ENCODE measurements at places on chromosomes 12 and 14.

GRCh38 chr12:24079083-24079482 is 129.6 kb upstream of the SOX5 start:
- no peaks in the 10 kb centered on the region for H3K36me3 ChIP-seq
- DNase-seq: no peak
- H3K4me3 ChIP-seq: no peak overlapping the region

GRCh38 chr12:68121143-68121542 is 38.4 kb downstream of the IFNG start:
- H3K27me3 ChIP-seq: no peaks in the 10 kb centered on the region
- H3K4me3 ChIP-seq: no peak overlapping the region
- DNase-seq: no peak

GRCh38 chr12:43131301-43131700 is 420.7 kb downstream of the ADAMTS20 start:
- no peaks in the 10 kb centered on the region for H3K27me3 ChIP-seq
- H3K36me3 ChIP-seq: no peaks in the 10 kb centered on the region
- H3K27ac ChIP-seq: no peak overlapping the region

GRCh38 chr12:57609101-57609780 is 2.0 kb upstream of the ARHGEF25 start:
- no peaks in the 10 kb centered on the region for H3K36me3 ChIP-seq
- H3K27ac ChIP-seq: no peak overlapping the region
- H3K4me3 ChIP-seq: no peak overlapping the region

GRCh38 chr12:2052826-2053678 is at the start of gene CACNA1C:
Gene CACNA1C, plus strand, starts transcription at chr12:2052987. Its CDS starts 576 bp downstream, at chr12:2053563.
- H3K4me3 ChIP-seq: peak within 1 kb of the TSS; percentile 59
- H3K36me3 ChIP-seq: no peaks in the 10 kb centered on the region
- H3K27ac ChIP-seq: no peak within 1 kb of the TSS

DNA sequence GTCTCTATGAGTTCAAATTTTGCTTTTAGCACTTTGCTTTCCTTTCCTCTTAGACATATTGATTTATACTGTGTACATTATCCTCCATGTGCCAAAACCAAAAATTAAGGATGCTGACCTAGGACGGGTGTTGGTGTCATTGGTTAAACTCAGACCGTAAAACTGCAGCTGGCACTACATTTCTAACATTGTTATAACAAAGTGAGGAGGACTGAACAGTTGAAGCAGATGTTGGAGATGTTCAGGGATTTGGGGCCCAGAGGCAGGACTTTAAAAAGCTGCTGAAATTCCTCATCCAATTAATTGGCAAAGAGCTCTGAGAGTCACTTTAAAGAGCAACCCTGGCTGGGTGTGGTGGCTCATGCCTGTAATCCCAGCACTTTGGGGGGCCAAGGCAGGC is 72.4 kb downstream of the TMTC1 start:
- H3K4me3 ChIP-seq: no peak overlapping the region
- no peak for DNase-seq
- H3K27ac ChIP-seq: no peak overlapping the region
- H3K27me3 ChIP-seq: no peaks in the 10 kb centered on the region

- DNase-seq: no peak
- H3K4me1 ChIP-seq: no peaks in the 10 kb centered on the region
- no peaks in the 10 kb centered on the region for H3K36me3 ChIP-seq
- H3K27me3 ChIP-seq: no peaks in the 10 kb centered on the region
- no peak overlapping the region for H3K4me3 ChIP-seq
- no peak overlapping the region for H3K27ac ChIP-seq
These were observed 106.8 kb upstream of the BCL2L14 start for GRCh38 chr12:11963841-11964471.

GRCh38 chr14:26056036-26056616 is 541.7 kb downstream of the NOVA1 start:
- no peak for DNase-seq
- no peak overlapping the region for H3K4me3 ChIP-seq
- H3K36me3 ChIP-seq: no peaks in the 10 kb centered on the region
- H3K27me3 ChIP-seq: no peaks in the 10 kb centered on the region
- no peak overlapping the region for H3K27ac ChIP-seq
- no peaks in the 10 kb centered on the region for H3K4me1 ChIP-seq

DNA sequence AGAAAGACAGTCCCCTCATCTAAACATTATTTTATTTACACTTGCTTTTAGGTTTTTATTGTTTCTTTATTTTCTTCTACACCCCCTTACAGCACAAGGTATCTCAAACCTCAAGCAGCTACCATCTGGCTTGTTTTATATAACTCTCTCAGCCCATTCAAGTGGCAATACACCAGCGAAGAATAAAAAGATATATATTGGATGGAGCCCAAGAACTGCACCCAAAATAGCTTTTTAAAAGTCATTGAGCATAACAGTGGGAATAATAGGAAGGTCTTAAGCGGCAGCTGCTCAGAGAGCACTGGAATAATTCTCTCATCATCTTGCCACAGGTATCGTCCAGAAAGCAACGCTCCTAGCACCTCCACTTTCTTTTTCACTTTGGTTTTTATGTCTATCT is 322.5 kb downstream of the SYT1 start:
- no peaks in the 10 kb centered on the region for H3K27me3 ChIP-seq
- no peak for DNase-seq
- no peak overlapping the region for H3K27ac ChIP-seq
- no peak overlapping the region for H3K4me3 ChIP-seq
- H3K36me3 ChIP-seq: no peaks in the 10 kb centered on the region

Measured in effector memory CD4-positive, alpha-beta T cell (primary cell).